ENCODE measurements at places on chromosomes 3 and 15.

GRCh38 chr3:140816372-140817195 is 125.1 kb upstream of the SLC25A36 start:
- no peak for DNase-seq

GRCh38 chr15:33960549-33960935 is 7.8 kb upstream of the CHRM5 start:
- DNase-seq, result no peak

DNA sequence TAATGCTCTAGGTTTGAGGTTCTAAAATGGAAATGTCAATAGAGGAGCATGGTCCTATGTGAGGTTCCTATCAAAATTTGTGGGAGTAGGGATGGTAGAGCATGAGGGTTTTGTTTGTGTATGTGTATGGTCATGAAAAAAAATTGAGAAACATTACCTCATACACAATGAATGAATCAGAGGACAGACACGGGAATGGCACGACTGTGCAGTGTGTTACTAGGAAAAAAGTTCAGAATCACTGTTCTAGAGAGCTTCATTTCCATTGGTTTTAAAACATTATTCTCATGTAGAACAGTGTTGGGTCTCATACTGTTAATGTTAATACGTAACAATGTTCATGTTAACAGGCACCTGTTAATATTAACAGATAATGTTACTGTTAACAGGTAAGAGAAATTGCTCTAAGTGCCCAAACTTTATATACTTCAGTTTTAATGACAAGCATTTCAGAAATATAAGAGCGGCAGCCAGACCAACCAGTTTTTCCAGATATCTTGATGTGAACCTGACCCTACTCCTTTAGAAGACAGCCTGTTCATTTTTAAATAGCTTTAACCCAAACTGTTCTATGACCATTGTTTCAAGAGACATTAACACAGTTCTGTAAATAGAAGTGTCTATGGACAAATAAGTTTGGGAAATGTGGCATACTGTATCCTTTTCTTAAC is 48.0 kb downstream of the SLC15A2 start:
- peak; percentile 21 for DNase-seq

- DNase-seq, result no peak
Measured at GRCh38 chr3:16286751-16287543, 21.9 kb downstream of the OXNAD1 start.

DNA sequence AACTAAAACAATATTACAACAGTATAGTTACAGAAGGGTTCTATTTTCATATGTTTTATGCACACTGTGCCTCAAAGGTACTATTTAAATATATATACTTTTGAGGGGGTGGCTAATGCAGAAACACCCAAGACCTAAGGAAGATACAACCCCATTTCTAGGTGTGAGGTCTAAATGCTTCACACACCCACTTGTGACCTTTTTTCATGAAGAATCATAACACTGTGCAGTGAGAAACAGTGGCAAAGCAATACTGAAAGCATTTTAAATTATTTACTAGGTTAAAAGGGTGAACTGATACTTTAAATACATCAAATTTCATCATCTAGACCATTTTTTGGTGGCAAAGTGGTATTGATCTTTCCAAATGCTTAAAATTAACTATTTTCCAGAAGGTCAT is 67.4 kb downstream of the SATB1 start:
- no peak for DNase-seq

GRCh38 chr3:166462891-166463470 is 625.8 kb upstream of the BCHE start:
- no peak for DNase-seq

DNA sequence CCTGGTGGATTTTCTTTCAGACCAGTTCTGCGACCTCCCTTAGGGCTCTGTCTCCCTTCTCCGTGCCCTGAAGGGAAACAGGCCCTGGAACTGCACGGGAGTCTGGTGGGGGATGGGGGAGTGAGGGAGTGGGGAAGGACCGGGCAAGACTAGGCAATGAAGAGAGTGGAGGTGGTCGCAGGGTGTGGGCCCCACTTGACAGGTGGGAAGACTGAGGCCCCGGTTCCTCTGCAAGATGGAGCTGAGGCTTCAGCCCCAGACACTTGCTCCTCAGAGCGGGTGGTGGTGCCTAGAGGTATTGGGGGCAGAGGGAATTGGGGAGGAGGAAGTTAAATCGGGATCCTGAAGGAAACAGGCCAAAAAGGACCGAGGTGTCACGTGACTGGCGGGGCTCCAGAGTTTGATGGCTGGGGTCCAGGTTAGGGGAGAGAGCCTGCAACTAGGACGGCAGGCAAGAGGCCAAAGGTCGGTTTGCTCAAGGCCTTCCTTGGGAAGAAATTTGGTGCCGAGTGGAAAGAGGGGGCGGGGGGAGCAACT is 597 bp upstream of the CAMK1 start:
- DNase-seq, result peak; percentile 9

GRCh38 chr3:105532251-105532650 is 165.5 kb downstream of the ALCAM start:
- DNase-seq, result no peak

- DNase-seq, result no peak
Measured at GRCh38 chr3:123025642-123026521, 1.7 kb downstream of the SEMA5B start.

DNA sequence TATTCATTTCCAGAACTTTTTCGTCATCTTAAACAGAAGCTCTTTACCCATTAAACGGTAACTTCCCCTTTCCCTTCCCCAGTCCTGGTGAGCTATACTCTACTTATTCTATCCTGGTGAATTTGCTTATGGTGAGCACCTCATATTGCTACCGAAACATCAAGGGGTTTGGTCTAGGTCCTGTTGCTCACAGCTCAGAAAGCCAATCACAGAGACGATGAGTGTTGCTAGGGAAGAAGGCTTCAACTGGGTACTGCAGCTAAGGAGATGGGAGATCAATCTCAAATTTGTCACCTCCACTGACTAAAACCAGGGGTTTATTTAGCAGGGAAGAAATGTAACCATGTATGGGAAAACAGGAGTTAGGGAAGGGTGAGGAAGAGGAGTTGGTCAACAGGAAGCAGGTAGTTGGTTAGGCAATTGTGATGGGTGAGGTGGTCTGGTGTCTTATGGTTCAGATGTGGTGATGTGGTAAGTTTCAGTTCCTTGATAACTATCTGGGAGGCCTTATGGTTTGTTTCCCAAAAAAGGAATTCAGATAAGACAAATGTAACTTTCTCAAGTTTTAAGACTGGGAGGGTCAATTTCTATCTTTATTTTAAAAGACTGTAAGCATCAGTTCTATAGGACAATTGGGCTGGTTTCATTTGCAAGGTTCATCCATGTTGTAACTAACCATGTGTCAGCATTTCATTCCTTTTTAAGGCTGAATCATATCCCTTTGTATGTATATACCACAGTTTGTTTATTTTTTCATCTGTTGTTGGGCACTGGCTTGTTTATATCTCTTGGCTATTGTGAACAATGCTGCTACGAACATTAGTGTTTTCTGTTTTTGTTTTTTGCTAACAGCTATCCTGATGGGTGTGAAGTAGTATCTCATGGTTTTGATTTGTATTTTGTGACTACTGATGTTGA is 24.3 kb downstream of the ARHGAP11B start:
- DNase-seq, result peak; percentile 70

DNA sequence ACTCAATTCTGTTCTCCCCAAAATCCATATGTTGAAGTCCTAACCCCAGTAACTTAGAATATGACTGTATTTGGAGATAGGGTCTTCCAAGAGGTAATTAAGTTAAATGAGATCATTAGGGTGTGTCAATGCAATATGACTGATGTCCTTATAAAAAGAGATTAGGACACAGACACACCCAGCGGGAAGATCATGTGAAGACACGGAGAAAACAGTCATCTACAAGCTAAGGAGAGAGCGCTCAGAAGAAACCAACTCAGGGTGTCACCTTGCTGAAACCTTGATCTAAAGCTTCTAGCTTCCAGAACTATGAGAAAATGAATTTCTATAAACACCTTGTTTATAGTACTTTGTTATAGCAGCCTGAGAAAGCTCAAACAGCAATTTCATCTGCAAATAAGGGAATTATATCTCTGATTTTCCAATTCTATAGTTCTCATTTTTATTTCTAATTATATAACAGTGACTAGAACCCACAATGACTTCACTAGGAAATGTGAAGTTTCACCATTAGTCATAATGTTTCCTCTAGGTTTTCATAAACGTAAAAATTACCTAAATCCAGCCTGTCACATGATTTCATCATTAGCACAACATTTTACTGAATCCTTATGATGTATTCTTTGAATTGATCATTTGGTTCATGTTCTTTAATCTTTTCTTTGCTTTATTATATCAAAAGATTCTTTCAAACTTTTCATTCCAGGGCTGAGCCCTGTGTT is 459.1 kb upstream of the MDFIC2 start:
- peak; percentile 66 for DNase-seq

DNA sequence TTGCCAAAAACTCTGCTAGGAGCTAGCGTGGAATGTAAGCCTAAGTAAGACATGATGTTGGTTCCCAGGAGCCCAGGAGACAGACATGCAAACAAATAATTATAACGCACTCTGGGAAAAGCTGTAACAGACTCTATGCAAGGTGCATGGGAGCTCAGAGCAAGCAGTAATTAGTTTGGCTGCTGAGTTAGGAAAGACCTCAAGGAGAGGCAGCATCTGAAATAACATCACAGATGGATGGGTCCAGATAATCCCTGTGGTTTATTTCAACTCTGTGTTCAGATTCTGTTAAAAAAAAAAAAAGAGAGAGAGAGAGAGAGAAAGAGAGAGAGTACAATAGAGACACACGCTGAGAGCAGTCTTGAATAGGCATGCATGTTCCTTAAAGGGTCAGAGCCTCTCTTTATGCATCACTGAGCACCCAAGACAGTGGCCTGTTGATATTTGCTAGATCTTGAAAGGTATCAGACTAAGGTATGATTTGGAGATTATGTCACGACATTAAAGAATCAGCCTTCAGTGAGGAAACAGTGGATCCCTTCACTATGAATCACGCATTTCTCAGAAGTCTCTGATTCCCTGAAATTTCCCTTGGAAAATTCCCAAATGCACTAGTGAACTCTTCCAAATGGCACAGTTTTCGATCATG is 124.4 kb upstream of the LIPC start:
- DNase-seq, result peak; percentile 65

DNA sequence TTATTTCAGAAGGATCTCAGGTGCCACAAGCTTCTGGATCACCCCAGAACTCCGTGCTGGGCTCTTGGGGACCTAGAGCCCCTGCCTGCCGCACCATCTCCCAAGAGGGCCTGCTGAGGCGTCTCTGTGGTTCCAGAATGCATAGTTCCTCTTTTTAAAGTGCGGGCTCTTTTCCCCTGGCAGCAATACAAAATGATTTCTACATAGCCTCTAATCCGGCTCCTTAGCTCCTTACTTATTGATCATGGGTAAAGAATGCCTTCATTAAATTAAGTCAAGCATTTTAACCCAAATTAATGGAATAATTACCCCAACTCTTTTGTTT is 121.9 kb downstream of the ATP10A start:
- DNase-seq, result no peak

- DNase-seq, result no peak
Measured at GRCh38 chr3:64167868-64168267, 57.4 kb downstream of the PRICKLE2 start.

DNA sequence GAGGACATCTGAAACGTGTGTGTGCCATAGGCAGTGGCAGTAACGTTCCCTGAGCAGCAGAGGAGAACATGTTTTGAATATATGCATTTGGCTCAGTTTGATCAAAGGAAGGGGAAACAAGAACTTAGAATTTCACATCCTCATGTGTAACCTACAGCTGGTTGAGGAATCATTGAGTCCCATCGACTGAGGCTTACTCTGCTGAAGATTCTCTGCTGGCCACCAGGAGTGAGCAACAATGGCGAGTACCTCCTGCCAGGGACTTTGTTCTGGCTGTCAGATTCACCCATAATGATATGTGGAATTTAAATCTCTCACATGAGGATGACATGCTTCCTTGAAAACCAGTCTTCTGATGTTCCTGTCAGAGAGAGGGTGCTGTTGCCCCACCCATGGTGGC is 21.3 kb downstream of the GORASP1 start:
- no peak for DNase-seq

DNA sequence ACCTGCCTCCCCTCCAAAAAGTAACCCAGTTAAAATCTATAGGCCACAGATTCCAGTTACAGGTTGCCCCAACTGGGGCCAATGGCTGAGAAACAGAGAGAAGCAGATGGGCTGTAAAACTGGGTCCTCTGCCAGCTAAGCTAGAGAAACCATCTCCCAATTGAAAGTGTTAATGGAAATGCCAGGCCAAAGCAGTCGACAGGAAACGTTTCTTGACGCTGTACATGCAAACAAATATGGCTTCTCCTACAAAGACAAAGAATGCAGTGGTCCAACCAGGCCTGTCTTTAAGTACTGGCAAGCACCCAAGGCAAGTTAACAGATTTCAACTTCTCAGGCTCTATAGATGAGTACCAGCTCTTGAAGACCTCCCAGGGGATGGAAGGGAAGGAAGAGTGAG is 71.3 kb downstream of the MAGI1 start:
- no peak for DNase-seq

DNA sequence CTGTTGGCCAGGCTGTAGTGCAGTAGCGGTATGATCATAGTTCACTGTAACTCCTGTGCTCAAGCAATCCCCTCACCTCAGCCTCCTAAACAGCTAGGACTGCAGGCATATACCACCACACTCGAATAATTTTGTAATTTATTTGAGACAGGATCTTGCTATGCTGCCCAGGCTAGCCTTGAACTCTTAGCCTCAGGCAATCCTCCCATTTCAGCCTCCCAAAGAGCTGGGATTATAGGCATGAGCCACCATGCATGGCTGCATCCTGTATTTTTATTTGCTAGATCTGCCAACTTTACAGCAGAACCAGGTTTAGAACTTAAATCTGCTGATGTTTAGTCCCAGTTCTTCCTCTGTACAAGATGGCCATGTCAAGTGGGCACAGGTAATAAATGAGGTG is 69.6 kb downstream of the ERC2 start:
- no peak for DNase-seq

- peak; percentile 62 for DNase-seq
Measured at GRCh38 chr3:187165144-187165543, 25.8 kb upstream of the RPL39L start.

DNA sequence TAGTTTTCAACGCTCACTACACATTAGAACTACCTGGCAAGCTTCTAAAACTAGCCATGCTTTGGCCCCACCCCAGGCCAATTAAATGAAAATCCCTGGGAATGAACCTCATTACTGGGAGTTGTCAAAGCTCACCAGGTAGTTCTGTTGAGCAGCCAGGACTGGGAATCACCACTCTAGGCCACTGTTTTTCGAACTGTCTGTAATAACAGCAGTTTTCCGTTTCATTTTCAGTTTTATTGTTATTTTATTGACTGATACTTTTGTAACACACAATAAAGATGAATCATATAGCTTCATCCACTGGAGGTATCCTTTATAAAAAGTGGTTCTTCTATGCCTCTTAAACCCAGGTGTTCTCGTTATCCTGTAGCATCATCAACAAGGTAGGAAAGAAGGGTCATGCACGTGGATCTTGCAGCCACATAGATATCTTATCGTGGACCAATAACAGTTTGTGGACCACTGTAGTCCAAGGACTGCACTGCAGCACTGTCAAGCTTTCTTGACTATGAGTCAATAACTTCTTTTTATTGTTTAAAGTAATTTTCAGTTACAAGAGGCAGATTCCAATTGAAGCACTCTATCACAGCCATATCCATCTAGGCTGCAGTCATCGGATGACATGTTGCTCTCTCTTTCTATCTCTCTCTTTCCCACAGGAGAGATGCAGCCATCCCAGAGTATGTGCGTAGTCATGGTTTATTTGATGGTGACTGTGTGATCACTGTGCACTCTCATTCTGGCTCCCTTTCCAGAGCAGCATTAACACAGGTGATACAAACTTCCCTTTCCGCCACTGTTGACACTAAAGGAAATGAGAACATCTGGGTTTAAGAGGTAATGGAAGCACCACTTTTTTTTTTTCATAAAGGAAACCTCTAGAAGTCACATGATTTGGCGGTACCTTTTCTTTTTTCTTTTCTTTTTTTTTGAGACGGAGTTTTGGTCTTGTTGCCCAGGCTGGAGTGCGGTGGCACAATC is 39.0 kb upstream of the BLM start:
- DNase-seq, result no peak
